ENCODE measurements at places on chromosomes 4 and X.

GRCh38 chr4:123298801-123299200 lies 97.8 kb upstream of the SPRY1 start:
- DNase-seq, result peak; percentile 3

DNA sequence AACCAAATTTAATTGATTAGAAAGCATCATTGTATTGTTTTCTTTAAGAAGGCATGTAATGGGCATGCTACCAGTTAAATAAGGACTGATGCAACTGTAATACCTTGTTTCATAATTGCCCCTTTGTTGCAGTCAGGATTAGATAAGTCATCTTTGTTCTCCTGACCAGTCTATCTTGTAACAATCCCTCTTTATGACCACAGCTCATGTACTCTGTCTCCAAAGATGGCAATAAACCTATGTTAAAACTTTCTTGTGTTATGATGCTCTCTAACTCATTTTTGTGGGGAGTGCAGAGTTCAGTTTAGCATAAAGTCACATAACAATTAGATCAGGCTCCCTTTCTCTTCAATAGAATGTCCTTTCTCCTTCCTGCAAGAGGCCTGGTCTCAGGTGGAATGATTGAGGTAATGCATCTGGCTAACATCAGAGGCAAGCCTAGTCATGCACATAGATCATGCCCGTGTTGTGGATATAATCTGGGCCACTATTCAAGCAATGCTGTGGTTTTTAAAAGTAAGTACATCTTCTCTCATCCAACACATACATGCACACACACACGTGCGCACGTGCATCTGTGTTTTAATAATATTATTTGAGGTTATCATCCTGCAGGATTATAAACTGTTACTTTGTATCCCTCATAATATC lies 45.6 kb downstream of the TMEM154 start:
- DNase-seq, result no peak

DNA sequence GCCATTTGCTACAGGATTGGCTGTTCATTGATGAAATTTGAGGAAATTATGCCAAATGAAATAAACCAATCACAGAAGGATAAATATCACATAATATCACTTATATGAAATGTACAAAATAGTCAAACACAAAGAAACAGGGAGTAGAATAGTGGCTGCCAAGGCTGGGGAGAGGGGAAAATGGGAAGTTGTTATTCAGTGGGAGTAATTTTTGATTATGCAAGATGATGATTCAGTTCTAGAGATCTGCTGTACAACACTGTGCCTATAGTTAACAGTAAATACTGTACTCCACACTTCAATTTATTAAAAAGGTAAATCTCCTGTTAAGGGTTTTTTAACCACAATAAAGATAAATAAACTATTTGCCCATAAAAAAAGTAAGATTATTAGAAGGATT lies 101.1 kb downstream of the TMA16 start:
- no peak for DNase-seq

DNA sequence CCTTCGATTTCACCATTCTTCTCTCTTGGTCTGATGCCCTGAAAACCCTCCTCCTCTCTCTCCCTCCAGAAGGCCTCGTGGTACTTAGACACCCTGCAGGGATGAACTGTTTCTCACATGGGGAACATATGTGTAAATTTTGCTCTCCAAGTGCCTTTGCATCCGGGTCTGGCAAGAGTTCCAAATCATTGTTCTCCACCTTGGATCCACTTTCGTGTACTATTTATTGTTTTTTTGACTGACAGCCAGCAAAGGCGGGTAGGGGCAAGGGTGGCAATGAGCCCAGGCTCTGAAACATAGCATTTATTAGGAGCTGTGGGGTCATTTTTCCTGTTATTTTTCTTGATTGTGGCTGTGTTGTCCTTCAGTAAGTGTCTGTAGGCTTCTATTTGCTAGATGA lies 81.7 kb downstream of the RTL5 start:
- DNase-seq, result no peak

- no peak for DNase-seq
These were observed 1786.3 kb upstream of the TENM3 start for GRCh38 chr4:180456928-180457327.

DNA sequence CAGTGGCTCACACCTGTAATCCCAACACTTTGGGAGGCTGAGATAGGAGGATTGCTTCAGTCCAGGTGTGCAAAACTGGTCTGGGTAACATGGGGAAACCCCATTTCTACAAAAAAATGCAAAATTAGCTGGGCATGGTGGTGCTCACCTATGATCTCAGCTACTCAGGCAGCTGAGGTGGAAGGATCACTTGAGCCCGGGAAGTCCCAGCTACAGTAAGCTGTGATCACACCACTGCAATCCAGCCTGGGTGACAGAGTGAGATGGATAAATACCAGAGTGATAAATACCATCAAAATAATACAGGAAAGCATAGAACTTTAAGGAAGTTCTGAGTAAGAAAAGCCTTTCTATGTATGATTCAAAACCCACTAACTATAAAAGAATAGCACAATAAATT lies 52.8 kb downstream of the LRBA start:
- no peak for DNase-seq

DNA sequence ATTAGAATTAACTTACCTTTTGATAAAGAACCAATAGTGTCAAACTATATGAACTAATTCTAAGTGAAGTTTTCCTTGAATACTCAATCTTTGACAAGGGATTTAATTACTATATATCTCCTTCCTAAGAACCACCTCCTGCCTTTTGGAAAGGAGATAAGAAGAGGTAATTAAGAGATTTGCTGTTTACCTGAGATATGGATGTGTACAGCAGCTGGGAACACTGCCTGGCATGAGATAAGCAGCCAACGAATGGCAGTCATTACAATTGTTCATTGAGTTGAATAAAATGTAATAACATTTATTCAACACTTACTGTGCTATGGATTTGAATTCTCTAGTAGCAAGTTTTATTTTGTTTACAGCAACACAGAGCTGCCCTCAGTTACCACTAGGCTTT lies 407.1 kb downstream of the SPOCK3 start:
- no peak for DNase-seq

GRCh38 chr4:78661086-78661690 lies 109.6 kb downstream of the ANXA3 start:
- no peak for DNase-seq

GRCh38 chr4:17966312-17966711 lies 55.2 kb downstream of the LCORL start:
- no peak for DNase-seq

- DNase-seq, result no peak
These were observed 83.7 kb downstream of the ACOX3 start for GRCh38 chr4:8356856-8357255.

DNA sequence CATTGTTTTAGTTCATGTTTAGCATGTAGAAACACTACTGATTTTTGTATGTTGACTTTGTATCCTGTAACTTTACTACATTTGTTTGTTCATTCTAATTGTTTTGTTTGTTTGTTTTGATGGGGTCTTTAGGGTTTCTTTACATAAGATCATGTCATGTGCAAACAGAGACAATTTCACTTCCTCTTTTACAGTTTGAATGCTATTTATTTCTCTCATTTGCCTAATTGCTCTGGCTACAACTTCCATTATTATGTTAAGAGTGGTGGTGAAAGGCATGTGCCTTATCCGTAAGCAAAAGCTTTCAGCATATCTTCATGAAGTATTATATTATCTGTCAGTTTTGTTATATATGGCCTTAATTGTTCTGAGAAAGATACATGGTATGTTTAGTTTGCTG lies 571.1 kb downstream of the PCDH7 start:
- no peak for DNase-seq

GRCh38 chr4:13706120-13706519 lies 78.6 kb upstream of the BOD1L1 start:
- DNase-seq, result peak; percentile 48

DNA sequence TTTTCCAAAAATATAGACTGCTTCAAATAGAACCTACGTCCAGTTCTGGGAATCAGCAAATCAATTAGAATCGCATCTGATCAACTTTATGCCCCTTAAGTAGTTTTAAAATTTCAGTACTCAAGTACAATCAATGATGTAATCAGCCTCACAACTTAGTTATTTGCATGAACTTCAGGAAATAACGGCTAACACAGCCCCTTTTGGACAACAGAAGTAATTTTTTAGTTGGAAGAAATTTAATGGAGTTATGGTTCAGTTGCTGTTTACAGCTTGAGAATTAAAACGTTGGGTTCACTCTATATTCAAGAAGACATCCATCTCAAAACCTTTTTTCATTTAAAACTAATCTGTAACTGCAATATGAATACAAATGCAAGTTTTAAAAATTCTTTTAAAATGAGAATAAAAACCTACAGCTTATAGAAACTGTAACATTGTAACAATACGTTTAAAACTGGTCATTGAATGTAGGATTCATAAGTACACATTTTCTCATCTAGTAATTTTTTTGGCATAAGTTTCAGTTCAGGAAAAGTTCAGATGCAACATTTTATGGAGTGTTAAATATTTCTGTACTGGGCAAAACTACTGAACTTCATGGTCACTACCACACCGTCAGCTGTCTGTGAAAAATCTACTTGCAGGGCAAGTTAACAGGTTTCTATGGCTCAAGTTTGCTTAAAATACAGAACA lies 956 bp downstream of the TAPT1 start:
- DNase-seq, result no peak

GRCh38 chr4:77193511-77194102 lies 36.6 kb downstream of the CCNG2 start:
- no peak for DNase-seq

DNA sequence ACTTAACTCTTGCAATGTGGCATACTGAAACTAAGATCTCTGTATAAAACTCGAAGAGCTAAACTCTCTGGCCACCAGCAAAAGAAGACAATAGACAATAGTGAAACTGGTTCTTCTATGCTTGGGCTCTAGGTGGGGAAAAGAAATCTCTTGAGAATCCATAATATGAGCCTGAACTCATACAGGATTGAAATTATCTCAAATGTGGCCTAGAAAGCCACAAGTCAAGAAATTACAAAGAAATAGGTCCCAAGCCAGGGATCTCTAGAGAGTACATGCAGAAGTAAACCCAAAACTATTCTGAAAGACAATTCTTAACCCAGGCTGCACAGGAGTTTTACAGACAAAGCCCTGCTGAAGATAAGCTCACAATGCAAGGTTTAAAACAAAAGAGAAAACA lies 127.4 kb downstream of the ANAPC10 start:
- no peak for DNase-seq

DNA sequence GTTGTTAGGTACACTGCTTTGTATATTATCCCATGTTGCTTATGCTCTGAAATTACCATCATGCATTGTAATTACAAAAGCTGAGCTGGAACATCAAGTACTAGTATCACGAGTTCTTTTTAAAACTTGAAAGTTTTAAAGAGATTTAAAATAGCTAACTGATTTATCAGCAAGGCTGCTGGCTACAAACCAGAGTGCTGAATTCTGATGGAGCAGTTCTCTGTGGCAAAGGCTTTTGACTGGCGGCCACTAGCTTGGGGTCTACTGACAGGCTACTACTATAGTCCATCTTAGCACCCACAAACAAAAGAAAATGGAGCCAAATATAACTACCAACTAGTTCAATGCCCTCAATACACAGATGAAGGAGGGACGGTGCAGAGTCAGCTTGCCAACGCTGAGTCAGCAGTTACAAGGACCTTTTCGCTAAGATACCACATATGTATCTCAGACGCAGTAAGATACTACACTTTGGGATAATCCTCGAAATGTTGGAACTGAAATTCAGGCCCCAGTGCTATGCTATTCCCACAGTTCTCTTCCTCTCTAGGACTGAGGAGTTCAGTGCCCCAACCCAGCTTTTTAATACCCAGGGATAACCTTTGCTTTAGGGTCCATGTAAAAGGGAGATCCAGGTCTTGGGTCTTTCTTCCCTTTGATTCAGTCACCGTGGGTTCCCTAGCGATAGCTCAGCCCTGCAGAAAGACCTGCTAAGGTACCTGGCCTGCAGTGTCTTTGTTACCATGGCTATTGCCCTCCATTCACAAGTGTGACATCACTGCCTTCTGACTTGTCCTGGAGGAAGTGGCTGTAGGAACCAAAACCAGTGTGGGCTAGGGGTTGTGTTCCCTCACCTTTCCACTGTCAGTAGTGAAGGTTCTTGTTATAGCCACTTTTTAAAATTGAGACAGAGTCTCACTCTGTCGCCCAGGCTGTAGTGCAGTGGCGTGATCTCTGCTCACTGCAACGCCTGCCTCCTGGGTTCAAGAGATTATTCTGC lies 22.8 kb downstream of the MFAP3L start:
- no peak for DNase-seq
